ENCODE measurements at places on chromosomes 6 and 20. TPM values are rescaled to one million over a fixed set of nuclear protein-coding genes. Genes with fewer than 3 reads are reported as not detected.

GRCh38 chr6:17928514-17929430, 58.7 kb downstream of the KIF13A start:
- no peak for DNase-seq

DNA sequence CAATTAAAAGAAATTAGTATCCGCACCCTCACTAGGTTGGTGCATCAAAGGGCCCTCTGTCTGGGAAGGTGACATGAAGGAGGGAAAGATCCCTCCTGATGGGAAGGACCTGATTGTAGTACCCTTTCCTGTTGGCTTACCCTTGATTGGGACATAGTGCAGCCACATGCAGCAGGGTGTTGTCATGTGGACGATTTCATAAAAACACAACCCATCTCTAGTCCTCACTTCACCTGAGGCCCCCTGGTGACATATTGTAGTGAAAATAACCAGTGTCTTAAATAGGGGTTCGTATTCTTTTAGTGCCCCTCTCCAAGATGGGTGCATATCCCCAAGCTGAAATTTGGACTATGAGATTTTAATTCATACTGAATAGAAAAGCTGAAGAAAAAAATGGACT, 97.3 kb downstream of the SLX4IP start:
- DNase-seq, result no peak

SALL4 gene
- not detected for total RNA-seq

- DNase-seq, result no peak
Measured at GRCh38 chr6:134247231-134247833, 70.6 kb downstream of the SGK1 start.

ELOVL4 gene
- total RNA-seq, result 3.0 TPM

GRCh38 chr6:127517693-127518092, 1.4 kb downstream of the MTCL3 start:
- no peak for DNase-seq

DNA sequence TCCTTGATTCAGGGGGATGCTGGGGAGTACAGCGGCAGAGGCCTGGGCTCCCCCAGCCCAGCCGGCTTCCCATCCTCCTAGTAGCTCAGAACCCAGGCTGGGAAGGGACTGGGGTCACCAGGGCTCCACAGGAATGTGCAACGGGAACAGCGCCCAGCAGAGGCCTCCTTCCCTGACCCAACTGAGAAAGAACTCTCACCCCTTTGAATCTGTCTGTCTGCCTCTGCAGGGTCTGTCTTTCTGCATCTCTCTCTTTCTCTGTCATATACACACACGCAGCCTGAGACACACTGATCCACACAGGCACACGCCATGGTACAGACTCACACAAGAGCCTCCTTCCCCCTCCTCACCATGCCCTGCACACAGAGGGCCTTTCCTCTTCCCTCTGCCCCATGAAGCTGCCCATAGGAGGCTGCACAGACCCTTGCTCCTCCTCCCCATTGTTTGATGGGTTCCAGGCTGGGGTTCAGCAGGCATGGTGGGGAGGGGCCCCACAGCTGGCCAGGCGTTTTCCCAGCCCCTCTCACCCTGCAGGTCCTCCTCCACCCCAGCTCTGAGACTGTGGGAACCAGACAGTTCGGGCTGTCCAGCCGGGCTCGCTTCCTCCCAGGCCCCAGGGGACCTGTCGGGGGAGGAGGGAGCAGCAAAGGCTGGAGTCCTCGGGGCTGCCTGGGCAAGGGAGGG, 2.8 kb downstream of the FOXS1 start:
- peak; percentile 56 for DNase-seq

DNA sequence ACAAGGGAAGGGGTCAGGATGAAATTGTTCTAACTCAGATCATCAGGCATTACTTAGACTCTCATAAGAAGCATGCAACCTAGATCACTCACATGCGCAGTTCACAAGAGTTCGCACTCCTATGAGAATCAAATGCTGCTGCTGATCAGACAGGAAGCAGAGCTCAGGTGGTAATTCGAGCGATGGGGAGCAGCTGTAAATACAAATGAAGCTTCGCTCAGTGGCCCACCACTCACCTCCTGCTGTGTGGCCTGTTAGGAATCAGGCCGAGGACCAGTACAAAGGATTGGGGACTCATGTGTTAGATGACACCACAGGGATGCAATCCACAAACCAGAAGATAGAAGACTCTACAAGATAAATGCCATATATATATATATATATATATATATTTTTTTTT, 31.5 kb upstream of the TOP1 start:
- peak; percentile 36 for DNase-seq

FAXC gene
- 44.9 TPM for total RNA-seq

CFAP206 gene
- 0.36 TPM for total RNA-seq

DNA sequence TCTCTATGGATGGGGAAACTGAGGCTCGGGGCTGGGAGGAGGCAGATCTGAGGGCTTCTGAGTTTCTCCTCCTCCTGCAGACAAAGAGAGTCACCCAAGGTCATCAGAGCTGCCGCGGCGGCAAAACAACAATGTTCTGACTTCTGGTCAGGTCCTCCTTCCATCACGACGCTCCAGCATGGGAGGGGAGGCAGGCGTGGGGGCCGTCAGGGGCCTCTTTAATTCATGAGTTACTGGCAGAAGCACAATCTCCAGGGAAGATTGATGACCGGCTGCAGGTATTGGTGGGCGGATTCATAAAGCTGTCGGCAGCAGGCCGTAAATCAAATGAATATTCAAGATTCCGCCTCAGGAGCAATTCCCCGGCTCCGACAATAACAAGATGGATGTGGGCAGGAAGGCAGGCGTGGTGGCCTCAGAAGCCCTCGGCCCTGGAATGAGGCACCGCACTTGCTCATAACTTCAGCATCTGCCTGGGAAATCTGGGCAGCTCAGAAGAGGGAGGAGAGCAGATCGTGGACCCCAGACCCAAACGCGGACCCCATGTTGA, 19.1 kb downstream of the PCK1 start:
- DNase-seq, result peak; percentile 73

TREM2 gene
- total RNA-seq, result 3.6 TPM

GRCh38 chr6:112592159-112592558, 245.0 kb downstream of the RFPL4B start:
- DNase-seq, result no peak

DNA sequence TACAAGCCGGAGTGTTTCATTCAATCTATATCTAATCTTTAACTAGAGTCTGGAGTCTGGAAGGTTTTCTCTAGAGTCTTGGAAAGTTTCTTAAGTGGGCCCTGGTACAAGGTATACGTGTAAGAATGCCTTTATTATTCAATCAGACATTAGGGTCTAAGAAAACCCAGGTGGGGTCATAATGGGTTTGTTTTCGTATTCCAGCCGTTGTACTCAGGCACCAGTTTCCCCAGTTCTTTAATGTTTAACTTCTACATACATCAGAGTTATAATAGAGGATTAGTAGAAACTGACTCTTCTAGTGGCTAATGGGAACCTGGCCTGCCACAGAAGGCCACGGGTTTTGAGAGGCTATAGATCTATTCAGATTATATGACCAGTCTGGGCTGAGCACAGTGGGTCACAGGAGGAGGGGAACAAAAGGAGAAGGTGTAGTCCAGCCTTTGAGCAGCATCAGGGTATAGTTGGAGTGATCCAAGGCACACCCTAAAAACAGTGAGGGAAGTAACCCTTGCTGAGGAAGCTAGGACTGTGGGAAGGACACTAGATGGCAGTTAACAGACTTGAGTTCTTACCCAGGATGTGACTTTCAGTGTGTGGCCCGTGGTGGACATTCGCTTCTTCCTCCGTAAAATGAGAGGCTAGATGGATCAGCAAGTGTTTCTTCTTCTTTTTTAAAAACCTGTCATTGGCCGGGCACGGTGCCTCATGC, 15.5 kb downstream of the FAM83B start:
- no peak for DNase-seq

- no peak for DNase-seq
Measured at GRCh38 chr6:56953597-56954402, 1.1 kb upstream of the BEND6 start.

- no peak for DNase-seq
Measured at GRCh38 chr20:841568-842546, 8.3 kb downstream of the FAM110A start.
